ENCODE measurements at places on chromosomes 11 and 22.

- no peak for DNase-seq
Observed at GRCh38 chr11:82988936-82989627, 82.6 kb downstream of the RAB30 start.

DNA sequence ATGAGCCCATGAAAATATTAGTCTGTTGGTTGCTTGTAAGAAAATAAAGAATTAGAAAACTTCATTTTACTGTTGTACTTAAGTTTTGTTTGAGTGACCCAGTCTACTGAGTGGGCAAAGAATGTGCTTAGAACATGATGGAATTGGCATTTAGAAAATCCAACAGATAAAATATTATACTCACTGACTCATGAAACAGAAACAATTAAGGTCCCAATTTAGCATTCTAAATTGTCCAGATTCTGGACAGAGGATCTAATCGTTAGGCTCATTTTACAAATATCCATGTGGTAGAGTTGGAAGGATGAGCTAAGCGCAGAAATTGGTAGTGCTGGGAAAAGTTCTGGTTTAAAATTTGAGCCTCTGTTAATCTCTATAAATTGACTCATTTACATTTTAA, 45.4 kb downstream of the METTL15 start:
- DNase-seq: peak; percentile 23

- DNase-seq: peak; percentile 92
Observed at GRCh38 chr11:10298342-10298741, 4.3 kb upstream of the SBF2 start.

DNA sequence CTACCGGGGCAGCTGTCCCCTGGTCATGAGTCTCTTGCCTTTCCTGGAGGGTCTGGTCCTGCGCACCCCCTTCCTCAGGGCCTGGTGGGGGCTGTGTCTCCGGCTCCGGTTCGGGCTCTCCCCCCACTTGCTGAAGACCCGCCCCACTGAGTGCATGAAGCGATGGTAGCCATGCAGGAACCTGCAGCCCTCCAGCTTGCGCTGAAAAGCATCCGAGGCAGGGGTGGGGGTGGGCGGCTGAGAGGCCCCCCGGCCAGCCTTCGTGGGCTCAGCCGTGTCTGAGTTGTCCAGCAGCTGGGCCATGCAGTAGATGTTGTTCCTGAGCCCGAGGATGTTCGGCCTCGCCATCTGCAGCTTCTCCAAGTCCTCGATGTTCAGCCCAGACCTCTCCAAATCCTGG, 2.8 kb downstream of the OSM start:
- no peak for DNase-seq

GRCh38 chr22:27992294-27993165, 73.5 kb upstream of the PITPNB start:
- no peak for DNase-seq

DNA sequence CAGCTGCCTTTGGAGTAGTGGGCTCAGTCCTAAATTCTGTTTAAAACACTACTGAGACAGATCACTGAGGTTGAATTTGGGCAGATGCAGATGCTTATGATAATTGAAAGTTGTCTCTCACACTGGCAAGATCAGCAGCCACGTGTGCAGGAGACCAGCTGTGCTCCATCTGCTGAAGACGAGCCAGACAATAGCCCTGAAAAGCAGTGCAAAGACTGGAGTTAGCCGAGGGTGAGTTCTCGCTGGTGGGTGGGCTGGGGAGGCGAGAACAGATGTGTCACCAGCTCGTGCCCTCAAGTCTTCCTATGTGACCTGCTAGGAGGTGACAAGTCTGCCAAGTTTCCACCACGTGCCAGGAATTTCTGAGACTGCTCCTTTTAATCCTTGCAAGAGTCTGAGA, 661.3 kb upstream of the B3GAT1 start:
- no peak for DNase-seq

- DNase-seq: no peak
Observed at GRCh38 chr22:30922151-30922611, 46.4 kb downstream of the MORC2 start.

DNA sequence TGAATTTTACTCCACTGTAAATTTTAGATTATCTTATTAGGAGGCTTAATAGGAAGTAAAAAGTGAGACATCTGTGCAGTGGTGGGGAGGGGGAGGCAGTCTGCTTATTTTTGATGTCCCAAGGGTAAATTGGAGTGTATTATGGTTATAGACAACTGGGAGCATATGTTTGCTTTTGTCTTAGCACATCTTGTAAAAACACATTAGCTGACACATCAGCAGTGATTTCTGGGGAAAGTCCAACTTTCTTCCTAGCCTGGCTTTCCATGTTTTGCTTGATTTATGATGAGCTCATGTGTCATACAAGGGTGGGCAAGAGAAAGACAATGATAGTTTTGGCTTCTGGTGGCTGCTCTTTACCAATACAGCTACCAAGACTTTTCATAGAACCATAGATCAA, 4.0 kb downstream of the ANO3 start:
- DNase-seq: no peak

- DNase-seq: no peak
Observed at GRCh38 chr11:6204706-6205105, 651 bp upstream of the C11orf42 start.
